Endothelial cell of umbilical vein (primary cell): ENCODE measurements at places on chromosomes 3 and 15. TPM values are rescaled to one million over a fixed set of nuclear protein-coding genes. Genes with fewer than 3 reads are reported as not detected.

GRCh38 chr3:17798000-17798399, 55.6 kb upstream of the TBC1D5 start:
- no peak for DNase-seq

GRCh38 chr3:129046037-129046731, 14.4 kb upstream of the GP9 start:
- no peak for DNase-seq

- DNase-seq = peak; percentile 54
Observed at GRCh38 chr3:37279856-37280255, 105.5 kb upstream of the LRRFIP2 start.

GRCh38 chr15:69852482-69852881, 245.2 kb downstream of the TLE3 start:
- no peak for DNase-seq

DNA sequence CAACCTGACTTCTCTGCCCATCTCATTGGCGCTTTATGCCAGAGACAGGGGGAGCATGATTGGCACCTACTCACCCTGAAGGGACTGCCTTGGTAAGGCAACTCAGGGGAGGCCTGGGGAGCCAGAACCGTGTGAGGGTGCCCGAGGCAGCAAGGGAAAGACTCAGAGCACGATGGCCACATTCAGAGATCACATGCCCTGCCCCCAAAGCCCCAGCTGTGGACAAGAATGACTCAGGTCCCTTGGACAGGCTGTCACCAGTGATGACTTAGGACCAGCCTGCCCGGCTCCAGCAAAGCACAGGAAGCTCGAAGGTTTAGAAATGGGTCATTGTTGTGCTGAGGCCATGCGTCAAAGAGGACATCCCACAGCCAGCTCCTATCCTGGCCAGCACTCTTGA, 49.1 kb upstream of the LIMD1 start:
- no peak for DNase-seq

DNA sequence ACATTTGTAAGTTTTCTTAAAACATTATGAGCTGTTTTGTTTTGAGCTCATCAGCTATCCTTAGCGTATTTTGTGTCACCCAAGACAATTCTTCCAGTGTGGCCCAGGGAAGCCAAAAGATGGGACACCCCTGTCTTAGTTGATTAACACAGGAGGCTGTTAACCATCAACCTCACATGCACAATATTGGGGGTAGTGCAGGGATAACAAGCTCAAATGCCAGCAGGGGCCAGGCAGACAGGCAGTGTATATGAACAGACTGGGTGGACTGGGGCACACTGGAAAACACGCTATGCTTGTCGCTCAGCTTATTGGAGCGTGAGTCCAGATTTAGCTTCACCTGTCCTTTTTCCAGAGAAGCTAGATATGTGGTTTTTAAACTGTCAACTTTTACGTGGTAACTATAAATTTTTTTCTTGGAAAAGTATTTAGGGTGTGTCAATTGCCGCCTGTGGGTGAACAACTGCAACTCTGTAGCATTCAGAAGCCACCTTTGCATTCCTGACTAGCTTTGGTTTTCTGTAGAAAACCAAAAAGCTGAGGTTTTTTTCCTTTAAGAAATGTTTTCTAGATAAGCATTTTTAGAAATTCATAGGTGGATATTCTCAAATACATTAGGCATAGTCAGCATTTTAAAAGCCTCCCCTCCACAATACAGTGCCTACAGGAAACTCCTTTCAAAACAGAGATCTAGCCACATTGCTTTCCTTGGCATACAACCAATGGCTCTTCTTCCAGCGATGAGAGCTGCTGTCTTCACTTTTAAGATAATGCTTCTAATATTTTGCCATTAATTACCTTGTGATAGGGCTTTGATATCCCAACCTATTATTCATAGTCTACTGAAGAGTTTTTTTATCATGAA, 14.6 kb downstream of the PSMD6 start:
- DNase-seq = peak; percentile 81

- DNase-seq = no peak
Observed at GRCh38 chr15:36907295-36907694, 193.1 kb downstream of the MEIS2 start.

DNA sequence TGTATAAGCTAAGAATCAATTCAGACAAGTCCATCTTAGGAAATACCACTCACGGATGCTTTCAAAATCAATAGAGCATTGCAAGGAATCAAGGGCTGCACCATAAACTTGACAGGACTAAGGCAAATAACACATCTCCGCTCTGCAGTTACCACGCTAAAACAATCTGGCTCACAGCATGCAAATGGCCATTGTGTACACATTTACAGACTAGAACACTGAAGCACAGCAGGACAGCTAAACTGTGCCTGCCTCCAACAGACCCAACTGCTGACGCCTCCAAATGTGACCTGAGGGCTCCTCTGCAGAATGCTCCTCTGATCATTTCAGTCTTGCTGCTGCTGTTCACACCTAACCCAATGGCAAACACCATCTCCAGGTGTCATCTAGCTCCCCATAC, 104.3 kb downstream of the MEX3B start:
- no peak for DNase-seq

DNA sequence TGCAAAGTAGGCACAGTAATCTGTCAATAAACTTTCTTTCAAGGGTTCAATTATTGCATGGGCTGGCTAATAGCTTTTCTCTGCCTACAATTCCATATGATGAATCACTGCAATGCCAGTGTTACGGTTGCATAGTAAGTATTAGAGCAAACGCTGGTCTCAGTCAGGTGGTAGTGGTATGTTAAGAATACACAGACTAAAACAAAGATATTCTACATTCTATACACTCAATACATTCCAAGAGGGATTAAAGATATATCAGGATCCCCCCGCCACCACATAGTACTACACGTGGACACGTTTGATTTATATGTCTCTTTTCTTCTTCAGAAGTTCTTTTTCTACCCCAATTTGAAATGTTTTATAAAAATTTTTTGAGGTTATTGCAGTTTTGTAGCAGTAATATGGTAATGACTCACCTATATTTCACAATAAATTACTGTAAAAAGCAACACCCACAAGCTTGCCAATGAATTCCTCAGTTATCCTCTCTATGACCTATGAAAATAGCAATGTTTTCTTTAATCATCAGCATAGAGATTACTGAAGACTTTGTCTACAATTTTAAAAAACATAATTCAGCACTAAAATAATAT, 68.2 kb downstream of the CD200R1L start:
- no peak for DNase-seq

OSTN gene
- not detected in 2 replicates for polyA plus RNA-seq

GPR149 gene
- polyA plus RNA-seq = not detected in 2 replicates

NANOGP8 gene
- polyA plus RNA-seq = not detected in 2 replicates
